ENCODE measurements at places on chromosomes 12 and 14.

- DNase-seq: peak; percentile 41
Measured at GRCh38 chr14:101472518-101472849, 88.8 kb upstream of the DIO3 start.

DNA sequence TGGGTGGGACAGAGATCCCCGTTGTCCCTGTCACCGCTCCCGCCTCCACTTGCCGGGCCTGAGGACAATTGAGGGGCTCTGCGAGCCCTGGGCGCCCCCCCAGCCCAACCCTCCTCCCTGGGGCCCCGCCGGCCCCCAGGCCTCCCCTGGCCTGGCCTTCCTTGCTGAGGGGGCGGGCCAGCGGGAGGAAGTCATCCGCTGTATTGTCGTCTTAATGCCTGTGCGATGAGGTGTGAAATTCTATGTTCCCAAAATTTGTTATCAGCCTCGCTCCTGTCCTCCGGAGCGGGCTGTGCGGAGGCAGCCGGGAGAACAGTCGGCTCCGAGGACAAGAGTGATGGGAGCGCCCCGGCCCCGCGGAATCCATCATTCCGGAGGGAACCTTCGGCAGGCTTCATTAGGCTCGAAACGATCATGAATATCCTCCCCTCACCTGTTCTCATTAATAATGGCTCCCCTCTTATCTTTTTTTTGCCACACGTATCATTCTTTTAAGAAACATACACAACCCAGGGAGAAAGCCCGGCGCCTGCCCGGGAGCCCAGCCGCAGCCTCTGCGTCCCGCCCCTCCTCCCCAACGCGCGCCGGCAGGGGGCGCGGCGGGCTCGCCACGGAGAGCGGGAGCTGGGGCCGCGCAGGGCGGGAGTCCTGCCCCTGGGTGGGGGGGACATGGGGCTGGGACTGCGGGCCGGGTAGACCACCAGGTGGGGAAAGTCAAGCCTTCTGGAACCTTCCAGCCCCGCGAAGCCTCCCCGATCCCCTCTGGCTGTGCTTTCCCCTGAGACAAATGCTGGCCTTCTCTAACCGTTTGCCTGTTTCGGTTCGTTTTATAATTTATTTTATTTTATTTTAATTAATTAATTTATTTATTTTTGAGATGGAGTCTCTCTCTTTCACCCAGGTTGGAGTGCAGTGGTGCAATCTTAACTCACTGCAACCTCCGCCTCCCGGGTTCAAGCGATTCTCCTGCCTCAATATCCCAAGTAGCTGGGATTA lies 17.1 kb upstream of the DLK1 start:
- no peak for DNase-seq

- no peak for DNase-seq
Measured at GRCh38 chr12:93199831-93200236, 177.9 kb upstream of the NUDT4 start.

DNA sequence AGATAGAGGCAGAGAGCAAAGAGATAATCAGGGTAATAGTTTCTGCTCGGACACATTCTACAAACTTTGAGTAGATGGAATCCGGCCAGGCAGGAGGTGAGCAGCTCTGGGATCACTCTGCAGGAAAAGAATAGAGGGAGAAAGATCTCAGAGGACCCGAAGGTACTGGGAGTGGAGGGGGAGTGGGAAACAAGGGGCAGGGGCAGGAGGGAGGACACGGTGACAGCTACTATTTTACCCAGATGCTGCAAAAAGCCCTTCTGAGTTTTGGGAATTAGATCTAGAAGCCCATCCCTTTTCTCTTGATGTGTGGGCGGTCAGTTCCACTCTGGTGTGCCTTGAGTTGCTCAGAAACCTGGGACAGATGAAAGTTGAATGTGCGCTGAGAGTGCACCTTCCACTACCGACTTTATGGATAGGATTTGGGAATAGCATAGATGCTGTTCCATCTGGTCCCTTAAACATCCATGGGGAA lies 556 bp downstream of the GPRC5A start:
- DNase-seq: no peak

DNA sequence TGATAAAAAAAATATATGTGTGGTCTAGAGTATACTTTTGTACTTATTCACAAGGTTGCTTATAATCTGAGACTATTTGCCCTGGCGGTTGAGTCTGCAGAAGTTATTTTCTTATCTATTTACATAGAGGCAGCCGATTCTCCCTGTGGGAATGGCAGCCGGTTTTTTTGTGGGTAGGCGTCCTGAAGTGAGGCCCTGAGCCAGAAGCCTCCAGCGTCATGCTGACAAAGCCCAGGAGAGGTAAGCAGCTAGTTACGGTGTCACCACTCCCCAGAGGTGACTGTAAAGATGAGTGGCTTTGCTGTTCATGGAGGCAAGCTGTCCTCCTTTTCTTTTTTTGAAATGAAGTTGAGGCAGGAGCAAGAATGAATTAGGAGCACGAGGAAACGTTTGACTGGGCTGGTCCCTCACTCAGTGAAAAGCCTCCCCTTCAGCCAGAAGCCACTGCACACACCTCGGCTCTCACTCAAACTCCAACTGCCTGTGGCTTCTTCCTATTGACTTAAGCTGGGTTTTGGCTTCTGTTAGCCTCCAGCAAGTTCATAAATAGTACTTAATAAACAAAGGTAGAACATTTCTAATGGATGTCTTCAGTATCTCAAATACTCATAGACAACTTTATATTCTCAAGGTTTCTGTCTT lies 21.5 kb downstream of the PAX9 start:
- no peak for DNase-seq

DNA sequence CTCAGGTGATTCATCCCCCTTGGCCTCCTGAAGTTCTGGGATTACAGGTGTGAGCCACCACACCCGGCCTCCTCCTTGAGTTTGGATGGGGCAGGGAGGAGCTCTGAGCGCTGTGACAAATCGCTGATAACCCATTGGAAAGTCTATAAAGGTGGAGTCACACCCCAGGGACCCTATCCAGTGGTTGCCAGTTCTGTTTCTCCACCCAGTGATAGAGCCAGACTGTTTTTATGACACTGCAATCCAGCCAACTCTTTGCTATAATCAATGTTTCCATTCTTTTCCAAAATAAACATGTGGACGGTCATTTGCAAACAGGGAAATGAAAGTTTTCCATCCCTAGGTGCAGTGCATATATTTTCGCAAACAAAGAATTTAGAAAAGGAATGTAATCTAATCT lies 142.0 kb upstream of the PELI2 start:
- no peak for DNase-seq

DNA sequence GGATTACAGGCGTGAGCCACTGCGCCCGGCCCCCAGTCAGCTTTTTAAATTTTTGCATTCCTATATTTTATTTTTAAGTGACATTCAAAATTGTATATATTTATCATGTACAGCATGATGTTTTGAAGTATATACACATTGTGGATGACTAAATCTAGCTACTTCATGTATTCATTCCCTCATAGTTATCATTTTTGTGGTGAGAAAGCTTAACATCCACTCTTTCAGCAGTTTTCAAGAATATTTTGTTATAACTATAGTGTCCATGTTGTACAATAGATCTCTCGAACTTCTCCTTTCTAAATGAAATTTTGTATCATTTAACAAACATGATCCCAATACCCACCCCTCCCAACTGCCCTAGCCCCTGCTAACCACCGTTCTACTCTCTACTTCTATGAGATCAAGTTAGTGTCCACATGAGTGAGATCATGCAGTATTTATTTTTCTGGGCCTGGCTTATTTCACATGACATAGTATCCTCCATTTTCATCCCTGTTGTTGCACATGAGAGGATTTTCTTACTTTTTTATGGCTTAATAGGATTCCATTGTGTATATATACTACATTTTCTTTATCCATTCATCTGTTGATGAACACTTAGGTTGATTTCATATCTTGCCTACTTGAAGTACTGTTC lies 8.8 kb upstream of the HEBP1 start:
- no peak for DNase-seq

- DNase-seq: no peak
Measured at GRCh38 chr12:109451400-109451799, 25.7 kb downstream of the KCTD10 start.

DNA sequence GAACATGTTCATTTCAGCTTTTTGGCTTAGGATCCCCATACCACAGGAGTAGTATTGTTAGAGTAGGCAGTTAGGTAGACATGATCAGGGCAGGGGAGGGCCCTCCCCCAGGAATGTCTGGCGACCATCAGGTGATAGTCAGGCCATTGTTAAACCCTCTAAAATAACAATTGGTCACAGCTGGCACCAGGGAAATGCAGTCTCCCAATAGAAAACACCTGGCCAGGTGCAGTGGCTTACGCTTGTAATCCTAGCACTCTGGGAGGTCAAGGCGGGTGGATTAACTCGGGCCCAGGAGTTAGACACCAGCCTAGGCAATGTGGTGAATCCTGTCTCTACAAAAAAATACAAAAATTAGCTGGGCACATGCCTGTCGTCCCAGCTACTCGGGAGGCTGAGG lies 187.1 kb downstream of the MON2 start:
- DNase-seq: no peak

GRCh38 chr14:80494769-80495168 lies 283.5 kb upstream of the DIO2 start:
- DNase-seq: no peak

DNA sequence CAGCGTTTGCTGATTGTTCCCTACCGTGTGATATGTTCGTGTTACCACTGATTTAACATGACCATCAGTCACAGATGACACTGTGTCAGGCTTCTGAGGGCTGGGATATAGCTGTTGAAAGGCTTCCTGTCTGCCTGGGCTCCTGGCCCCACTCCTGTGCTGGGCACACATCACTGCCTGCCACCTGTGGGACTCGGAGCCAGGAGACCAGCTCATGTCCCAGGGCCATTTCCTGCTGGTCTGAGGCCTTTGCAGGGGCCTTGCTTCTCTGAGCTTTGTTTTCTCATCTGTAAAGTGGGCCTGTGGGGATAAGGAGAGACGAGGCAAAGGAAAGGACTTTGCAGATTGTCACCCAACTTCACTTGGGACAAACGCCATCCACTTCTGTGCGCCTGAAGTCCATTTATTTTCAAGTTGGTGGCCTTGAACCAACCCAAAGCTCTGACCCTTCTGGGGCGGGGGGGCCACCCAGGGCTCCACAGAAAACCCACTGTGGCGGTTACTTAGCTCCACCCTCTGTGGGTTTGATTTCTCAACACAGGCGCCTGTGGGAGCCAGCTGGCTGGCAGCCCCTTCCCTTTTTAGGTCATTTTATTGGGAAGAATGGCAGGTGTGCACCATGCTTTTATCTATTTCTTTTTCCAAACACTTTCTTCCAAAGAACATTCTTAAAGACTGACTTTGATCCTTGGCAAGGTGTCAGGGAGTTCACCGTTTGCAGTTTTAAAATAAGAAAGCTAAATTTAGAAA lies 54.1 kb downstream of the BEGAIN start:
- no peak for DNase-seq

- no peak for DNase-seq
Measured at GRCh38 chr12:94718114-94718513, 67.8 kb upstream of the TMCC3 start.

DNA sequence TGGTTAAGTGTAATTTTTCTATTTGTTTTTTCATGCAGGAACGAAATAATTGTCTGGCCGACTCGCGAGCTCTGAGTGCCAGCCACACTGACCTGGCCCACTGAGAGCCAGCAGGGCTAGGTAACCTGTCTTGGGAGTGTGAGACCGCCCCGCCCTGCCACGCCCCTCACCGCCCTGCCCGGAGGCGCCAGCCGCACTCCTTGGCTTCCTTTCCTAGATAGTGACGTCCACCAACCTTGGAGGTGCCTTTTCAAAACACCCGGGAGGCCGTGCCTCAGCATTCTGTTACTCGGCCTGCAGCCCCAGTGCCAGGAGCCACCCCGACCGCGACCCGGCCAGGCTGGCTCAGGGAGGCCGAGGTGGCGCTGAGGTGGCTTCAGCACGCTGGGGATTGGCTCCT lies 21.7 kb downstream of the XRCC3 start:
- DNase-seq: no peak

DNA sequence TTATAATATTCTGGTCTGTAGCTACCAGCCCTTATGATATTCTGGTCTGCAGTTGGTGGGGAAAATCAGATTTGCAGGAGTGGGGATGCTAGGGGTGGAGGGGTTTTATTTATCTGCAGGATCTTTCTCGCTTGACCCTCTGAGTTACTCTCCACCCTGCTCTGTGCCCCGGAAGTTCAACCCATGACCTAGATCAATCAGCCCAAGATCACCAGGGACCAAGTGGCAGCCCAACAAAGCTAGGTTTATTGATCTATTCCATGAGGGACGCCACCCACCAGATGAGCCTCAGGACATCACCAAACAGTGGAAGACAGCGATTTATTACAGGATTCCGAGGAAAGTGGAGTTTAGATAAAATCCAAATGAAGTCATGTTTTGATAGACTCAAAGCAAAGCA lies 25.8 kb upstream of the C12orf76 start:
- DNase-seq: no peak

GRCh38 chr12:82832096-82832495 lies 145.4 kb downstream of the TMTC2 start:
- no peak for DNase-seq

- DNase-seq: no peak
Measured at GRCh38 chr14:63652406-63652805, 10.7 kb upstream of the WDR89 start.

DNA sequence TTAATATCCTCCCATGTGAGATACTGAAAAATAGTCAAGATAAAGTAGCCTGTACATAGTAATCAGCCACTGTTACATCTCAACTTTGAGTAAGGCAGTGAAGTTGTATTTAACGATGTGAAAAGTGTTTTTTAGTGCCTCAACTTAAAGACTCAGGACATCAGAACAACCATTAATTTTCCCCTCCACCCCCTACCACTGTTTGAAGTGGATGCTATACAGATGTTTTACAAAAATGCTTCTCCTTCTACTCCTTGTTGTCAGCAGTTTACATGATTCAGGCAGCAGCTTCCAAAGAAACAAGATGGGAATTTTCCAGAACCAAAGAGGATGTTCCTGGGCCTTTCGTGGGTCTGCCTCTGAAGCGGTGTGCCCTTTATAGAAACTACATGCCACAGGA lies 143.6 kb downstream of the RPAP3 start:
- DNase-seq: no peak

DNA sequence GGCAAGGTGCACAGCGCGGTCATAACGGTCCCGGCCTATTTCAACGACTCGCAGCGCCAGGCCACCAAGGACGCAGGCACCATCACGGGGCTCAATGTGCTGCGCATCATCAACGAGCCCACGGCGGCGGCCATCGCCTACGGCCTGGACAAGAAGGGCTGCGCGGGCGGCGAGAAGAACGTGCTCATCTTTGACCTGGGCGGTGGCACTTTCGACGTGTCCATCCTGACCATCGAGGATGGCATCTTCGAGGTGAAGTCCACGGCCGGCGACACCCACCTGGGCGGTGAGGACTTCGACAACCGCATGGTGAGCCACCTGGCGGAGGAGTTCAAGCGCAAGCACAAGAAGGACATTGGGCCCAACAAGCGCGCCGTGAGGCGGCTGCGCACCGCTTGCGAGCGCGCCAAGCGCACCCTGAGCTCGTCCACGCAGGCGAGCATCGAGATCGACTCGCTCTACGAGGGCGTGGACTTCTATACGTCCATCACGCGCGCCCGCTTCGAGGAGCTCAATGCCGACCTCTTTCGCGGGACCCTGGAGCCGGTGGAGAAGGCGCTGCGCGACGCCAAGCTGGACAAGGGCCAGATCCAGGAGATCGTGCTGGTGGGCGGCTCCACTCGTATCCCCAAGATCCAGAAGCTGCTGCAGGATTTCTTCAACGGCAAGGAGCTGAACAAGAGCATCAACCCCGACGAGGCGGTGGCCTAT lies 875 bp downstream of the HSPA2 start:
- no peak for DNase-seq

- no peak for DNase-seq
Measured at GRCh38 chr14:87638196-87638595, 354.8 kb downstream of the GALC start.

- DNase-seq: no peak
Measured at GRCh38 chr14:62696331-62696924, 348.8 kb downstream of the KCNH5 start.

GRCh38 chr12:102571889-102572288 lies 91.5 kb upstream of the IGF1 start:
- DNase-seq: no peak
